Sigmoid colon (tissue), 7 donors: ENCODE measurements at places on chromosomes 3 and 15. TPM values are rescaled to one million over a fixed set of nuclear protein-coding genes. Genes with fewer than 3 reads are reported as not detected.

DNA sequence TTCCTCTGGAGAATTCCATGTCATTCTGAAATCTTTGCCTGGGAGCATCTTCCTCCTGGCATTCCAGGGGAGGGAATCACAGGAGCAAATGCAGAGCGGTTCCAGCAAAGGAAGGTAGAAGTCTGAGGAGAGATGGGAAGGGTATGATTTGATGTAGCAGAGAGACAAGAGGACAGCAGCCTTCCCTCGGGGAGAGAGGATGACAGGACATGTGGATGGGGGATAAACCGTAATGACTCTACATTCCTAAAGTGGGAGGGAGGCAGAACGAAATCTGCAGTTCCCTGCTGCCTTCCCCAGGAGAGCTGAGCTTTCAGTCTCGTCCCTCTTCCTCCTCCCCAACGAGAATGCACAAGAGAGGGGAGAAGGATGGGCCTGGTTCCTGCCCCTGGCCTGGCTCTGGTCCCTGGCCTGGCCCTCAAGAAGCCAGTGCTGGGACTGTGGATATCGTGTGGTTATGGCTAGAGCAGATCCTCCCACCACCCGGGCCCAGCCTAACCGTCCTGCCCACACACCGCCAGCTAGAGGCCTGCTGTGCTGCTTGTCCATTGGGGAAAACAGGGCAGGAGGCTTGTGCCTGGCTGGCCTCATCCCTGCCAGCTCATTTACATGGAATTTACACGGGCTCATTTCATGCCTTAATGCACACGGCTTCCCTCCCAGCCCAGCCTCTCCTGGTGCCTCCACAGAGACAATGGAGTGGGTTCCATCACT, 26.6 kb downstream of the SEMA7A start:
- H3K4me1 ChIP-seq = no peaks in the 10 kb centered on the region
- no peaks in the 10 kb centered on the region for H3K27me3 ChIP-seq
- H3K36me3 ChIP-seq = no peaks in the 10 kb centered on the region
- no peak overlapping the region for H3K27ac ChIP-seq
- no peak for DNase-seq

Gene LRRC31
- not detected for total RNA-seq

- DNase-seq = no peak
- no peaks in the 10 kb centered on the region for H3K27me3 ChIP-seq
- H3K4me3 ChIP-seq = no peak overlapping the region
- no peaks in the 10 kb centered on the region for H3K36me3 ChIP-seq
- H3K27ac ChIP-seq = no peak overlapping the region
These were observed 24.8 kb upstream of the ATP13A5 start for GRCh38 chr3:193403307-193403706.

- DNase-seq = no peak
- H3K27ac ChIP-seq = no peak overlapping the region
- no peaks in the 10 kb centered on the region for H3K4me1 ChIP-seq
These were observed 62.7 kb upstream of the BLM start for GRCh38 chr15:90654233-90655136.

Gene SPINK8
- total RNA-seq = not detected

DNA sequence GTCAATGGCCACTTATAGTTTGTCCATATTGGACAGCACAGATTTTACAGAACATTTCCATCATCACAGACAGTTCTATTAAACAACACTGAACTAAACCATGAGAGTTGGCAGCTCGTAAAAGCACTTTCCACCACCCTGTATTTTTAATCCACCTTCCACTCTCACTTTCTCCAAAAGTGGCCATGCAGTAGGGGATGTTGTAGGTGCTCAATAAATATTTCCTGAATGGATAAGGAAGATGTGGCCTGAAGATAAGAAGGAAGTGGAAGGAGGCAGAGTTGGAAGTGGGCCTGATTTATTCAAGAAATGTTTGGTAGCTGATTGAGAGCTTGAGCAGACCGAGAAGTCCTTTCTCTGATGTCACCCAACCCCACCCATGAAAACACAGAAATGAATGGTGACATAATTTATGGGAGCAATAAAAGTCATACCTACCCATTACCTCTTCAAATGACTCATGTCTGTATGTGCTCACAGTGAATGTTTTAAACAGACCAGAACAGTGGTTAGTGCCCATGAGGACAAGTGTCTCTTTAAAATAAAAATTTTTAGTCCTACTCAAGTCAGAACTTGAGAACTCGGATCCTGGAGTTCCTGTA, 39.6 kb upstream of the CTNNB1 start:
- no peaks in the 10 kb centered on the region for H3K27me3 ChIP-seq
- no peaks in the 10 kb centered on the region for H3K36me3 ChIP-seq

- no peaks in the 10 kb centered on the region for H3K27me3 ChIP-seq
- DNase-seq = no peak
- peaks cover 13% of the 10 kb centered on the region for H3K4me1 ChIP-seq
These were observed 22.2 kb upstream of the BCL6 start for GRCh38 chr3:187767266-187768012.
